ENCODE measurements at places on chromosomes 1 and 21.
A peak's percentile ranks its signal among the peaks of the same experiment; 100 is the strongest.

DNA sequence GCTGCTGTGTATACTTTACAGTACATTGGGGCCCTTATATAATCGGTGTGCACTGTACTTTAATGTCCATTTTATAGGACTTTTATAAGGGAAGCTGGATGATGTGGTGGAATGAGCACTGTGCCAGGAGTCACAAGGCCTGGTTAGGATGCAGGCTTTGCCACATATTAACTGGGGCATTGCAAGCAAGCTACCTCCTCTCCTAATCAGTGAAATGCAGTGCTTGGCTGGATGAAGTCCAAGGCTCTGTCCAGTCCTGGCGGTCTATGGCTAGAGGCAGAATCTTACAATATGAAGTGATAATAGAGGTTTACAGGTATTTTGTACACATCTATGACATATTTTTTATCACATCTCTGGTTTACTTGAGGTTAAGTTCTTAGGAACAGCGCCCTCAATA, 1.7 kb upstream of the PKP1 start:
- no peak for DNase-seq

GRCh38 chr1:246184503-246184902, 322.6 kb downstream of the SMYD3 start:
- no peak for DNase-seq

- no peak for DNase-seq
Observed at GRCh38 chr1:119133987-119134386, 6.5 kb downstream of the WARS2 start.

GRCh38 chr1:217270101-217270500, 360.8 kb downstream of the GPATCH2 start:
- DNase-seq: no peak

- DNase-seq: peak; percentile 88
Observed at GRCh38 chr1:17633654-17634053, 94.2 kb downstream of the ARHGEF10L start.

DNA sequence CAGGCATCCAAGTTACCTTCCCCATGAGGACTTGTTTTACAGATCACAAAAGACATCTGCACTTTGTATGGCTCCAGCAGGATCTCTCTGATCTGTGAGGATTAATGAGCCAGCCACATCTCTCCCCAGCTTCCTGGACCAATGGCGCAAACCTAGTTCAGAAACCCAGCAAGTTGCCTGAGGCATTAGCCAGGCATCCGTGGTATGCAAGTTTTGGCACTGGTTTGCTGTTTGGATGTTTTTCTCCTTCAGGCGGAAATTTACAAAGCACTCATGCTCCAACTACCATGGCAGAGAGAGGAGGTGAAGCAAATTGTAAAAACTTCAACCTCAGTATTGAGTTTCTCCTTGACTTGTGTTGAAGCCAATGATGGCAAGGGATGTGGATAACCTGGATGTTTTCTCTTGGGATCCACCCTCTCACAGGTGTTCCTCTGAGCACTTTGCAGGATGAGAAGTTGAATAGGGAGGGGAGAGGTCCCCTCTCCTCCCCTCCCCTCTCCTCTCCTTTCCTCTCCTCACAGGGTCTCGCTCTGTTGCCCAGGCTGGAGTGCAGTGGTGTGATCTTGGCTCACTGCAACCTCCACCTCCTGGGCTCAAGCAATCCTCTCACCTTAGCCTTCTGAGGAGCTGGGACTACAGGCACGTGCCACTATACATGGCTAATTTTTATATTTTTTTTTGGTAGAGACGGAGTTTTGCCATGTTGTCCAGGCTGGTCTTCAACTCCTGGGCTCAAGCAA, 25.6 kb upstream of the ENO1 start:
- peak; percentile 55 for DNase-seq

GRCh38 chr1:9807541-9807940, 16.2 kb downstream of the CLSTN1 start:
- no peak for DNase-seq

DNA sequence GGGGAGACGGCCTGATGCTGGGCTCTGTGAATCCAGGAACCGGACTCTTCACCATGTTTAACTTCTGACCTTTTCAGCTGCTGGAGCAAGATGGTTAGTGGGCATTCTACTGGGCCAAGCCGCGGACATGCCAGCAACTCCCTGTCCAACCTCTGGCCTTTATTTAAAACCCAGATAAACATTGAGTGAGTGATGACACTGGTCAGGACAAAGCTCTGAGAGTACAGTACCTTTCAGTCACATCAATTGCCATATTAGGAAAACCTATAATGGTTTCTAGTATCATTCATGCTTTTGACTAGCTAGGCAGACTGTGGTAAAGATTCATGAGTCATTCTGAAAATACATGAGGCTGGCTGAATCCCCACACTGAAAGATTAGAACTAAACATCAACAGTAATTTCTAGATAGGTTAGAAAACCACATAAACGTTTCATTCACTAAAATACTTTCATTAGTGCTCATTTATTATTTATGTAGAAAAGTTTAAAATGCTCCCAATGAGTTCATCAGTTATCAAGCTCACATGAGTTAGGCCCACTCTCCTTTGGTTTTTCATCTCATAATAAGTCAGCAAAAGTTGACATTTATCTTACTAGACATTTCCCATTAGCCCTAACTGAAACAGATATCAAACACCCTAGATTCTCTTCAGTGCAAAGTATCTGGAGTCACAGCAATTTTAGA, 7.1 kb upstream of the ACTA1 start:
- DNase-seq: no peak

DNA sequence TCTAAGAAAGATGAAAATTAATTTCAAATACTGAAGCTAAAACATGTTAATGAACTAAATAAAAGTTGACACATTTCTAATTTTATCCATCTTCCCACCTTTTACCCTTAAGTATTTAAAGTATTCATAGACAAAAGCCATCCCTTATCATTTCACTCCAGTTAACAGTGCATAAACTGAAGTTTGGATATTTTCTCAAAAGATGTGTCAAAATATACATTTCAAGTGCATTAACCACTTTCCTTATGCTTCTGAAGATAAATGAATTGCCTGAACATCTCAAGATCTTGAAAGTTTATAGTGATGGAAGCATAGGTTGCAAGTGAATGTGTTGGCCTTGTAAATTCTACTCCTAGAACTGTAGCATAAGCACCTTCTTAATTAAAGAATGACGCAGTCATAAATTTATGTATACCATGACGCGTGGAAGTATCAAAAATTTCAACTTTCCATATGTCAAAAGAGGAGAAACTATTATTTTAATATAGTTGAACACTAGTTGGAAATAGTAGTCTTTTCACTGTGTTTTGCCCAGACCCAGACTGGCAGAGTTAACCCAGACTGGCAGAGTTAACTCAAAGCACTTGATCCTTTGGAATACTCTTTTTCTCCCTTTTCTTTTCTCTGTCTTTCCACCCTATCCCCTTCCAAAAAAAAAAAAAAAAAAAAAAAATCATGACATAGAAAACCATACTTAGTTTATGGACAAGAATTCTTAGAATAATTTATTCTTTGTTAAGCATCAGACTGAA, 282.6 kb upstream of the C1orf105 start:
- no peak for DNase-seq

- DNase-seq: no peak
Observed at GRCh38 chr1:108601708-108602410, 42.0 kb downstream of the EEIG2 start.

- no peak for DNase-seq
Observed at GRCh38 chr1:151368393-151369301, 3.9 kb downstream of the SELENBP1 start.

DNA sequence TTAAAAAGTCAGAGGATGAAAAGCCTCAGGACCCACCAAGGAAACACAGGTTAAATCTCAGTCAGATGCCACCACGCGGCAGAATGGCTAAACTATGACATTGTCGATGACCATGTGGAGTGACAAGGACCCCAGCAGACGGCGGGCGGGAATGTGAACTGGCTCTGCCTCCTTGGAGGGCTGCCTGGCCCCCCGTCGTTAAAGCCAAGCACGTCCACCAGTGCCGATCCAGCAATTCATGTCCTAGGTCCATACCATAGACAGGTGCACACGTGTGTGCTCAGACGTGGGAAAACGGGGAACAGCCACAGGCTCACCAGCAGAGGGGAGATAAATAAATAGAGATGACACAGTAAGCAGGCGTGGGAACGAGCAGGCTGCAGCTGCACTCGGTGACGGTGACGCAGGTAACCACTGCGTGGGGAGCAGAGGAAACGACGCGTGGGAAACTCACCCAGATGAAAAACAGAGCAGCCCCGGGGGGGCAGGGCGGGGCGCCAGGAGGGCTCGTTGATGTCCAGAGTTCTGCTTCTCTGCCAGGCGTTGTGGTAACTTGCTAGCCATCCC, 28.3 kb upstream of the PCBP3 start:
- no peak for DNase-seq

GRCh38 chr1:45554198-45554597, 3.6 kb downstream of the AKR1A1 start:
- no peak for DNase-seq

- no peak for DNase-seq
Observed at GRCh38 chr1:191290441-191290840, 812.8 kb upstream of the BRINP3 start.

GRCh38 chr1:178310685-178311105, 186.1 kb downstream of the CLEC20A start:
- DNase-seq: peak; percentile 17

DNA sequence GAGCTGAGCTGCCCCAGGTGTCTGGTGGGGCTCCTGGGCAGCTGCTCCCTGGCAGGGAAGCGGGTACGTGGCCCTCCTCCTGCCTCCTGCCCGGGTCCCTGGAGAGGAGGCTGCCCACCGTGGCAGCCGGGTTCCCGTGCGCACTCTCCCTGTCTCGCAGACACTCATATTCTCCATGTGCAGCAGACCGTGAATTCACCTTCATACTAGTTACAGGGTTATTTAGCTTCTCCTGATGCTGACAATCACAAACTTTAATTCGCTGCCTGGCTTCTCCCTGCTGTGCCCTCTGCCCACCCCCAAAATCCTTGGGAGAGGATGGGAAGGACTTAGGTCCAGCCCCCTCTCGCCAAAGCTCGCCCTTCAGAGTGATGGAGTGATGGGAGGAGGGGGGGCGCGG, 95.3 kb downstream of the CASZ1 start:
- no peak for DNase-seq

DNA sequence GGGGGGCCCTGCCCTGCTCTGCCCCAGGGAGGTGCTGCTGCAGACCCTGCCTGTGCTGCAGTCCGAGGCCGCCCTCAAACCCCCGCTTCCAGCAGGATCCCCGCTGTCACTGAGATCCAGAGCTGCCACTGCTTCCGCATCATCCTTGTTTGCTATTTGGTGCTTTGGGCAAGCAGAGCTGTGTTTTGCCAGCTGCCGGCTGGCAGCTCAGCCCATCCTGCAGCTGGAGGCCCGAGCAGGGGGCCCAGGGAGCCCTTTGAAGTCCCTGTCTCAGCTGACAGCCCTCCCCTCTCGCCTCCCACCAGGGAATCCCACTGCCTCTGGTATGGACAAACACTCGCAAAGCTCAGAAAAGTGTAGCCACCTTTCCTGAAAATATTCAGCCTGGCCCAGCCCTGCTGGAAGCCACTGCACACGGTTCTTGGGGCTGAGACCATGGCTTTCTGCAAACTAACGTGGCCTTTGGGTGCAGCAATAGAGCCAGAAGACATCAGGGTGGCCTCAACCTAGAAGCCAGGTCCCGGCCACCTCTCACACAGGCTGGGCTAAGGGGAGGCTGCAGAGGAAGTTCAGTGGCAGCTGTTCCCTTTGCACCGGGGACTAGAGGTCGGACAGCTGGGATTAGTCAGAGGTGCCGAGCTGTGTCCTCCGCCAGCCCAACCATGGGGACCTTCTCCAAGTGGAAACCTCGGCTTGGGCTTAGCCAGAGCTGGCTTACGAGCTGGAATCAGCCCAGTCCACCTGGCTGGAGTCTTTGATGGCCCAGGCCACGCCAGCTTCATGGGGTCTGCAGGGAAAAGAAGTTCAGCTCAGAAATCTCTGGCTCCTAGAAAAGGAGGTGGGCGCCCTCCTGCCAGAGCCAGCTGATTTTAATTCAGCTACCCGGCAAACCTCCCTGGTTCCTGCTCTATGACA, 107.1 kb downstream of the SPSB1 start:
- DNase-seq: no peak

DNA sequence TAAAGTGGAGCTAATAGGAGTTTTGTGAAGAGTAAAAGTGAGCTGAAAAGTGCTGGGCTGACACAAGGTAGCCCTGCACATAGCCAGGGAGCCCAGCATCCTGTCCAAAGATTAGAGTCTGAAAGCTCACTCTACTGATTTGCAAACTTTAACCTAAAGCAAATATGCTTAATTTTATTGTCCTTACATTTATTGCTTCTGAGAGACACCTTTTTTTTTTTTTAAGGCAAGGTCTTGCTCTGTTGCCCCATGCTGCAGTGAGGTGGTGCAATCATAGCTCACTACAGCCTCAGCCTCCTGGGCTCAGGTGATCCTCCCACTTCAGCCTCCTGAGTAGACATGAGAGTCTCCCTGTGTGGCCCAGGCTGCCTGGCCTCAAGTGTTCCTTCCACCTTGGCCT, 16.5 kb downstream of the MGST3 start:
- no peak for DNase-seq

DNA sequence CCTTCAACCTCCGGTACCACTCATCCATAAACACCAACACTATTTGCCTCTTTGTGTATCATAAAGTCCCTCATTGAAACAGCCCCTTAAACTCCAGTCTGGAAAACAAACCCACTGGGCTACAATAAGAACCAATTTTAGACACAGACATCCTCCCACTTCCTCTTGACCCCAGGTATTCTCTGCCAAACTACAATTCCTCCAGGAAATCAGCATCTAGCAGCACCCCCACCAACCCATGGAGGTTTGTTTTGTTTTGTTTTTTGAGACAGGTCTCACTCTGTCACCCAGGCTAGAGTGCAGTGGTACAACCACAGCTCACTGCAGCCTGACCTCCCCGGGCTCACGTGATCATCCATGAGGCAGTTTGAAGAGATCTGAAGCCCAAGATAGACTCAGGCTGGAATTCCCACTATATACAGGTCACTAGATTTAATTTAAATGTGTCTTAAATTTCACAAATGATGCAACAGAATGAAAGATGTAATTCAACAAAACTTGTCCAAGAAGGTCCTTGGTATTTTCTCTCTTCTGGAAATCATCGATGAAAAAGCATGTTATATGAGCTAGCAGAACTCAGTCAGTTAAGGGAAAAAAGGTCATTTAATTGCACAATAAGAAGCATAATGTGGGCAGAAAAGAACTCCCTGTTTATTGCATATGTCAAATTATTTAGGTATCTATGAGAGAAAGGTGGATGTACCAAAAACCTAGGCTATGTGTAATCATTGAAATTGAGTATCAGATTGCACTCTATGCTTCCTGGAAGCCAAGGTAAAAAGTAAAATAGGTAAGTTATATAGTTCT, 30.3 kb downstream of the TCP10L start:
- no peak for DNase-seq

Measured in 8988T (cell line).